ENCODE measurements at places on chromosomes 2 and 18.

- DNase-seq = no peak
Measured at GRCh38 chr2:26941486-26941885, 29.0 kb upstream of the MAPRE3 start.

- no peak for DNase-seq
Measured at GRCh38 chr2:75288760-75289159, 89.4 kb upstream of the TACR1 start.

- no peak for DNase-seq
Measured at GRCh38 chr2:65628156-65628555, 195.8 kb upstream of the SPRED2 start.

DNA sequence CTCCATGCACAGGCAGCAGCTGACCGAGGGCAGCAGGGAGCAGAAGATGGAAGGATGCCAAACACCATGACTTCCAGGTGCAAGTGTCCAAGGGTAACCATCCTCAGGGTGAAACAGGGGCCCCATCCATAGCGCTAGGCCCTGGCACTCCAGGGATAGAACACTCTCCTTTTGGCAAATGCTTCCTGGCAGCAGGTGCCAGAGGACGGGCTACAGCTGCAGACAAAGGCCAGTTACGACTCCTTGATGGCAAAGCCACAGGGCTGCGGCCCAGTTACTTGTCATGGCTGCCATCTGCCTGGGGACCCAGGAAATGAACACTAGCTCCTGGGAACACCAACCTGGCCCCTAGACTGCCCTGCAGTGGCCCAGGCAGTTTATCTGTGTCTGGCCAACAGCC lies 178.8 kb downstream of the TMEM163 start:
- DNase-seq = no peak

GRCh38 chr2:176111309-176111663 lies 4.2 kb downstream of the HOXD11 start:
- no peak for DNase-seq

GRCh38 chr2:233402346-233402745 lies 48.1 kb downstream of the DGKD start:
- DNase-seq = no peak

Measured in dorsolateral prefrontal cortex (tissue), 122 donors.